NCI-H1417 (cell line): ENCODE measurements at places on chromosomes 6 and 20.

GRCh38 chr20:12207875-12208274 lies 290.2 kb downstream of the BTBD3 start:
- peak; percentile 15 for DNase-seq

- DNase-seq, result no peak
Measured at GRCh38 chr6:166242888-166243287, 65.3 kb downstream of the PRR18 start.

GRCh38 chr6:125918681-125919566 lies 37.6 kb upstream of the HINT3 start:
- DNase-seq, result no peak

GRCh38 chr6:123028263-123028662 lies 32.2 kb downstream of the CLVS2 start:
- no peak for DNase-seq

GRCh38 chr6:19694697-19695096 lies 142.5 kb upstream of the ID4 start:
- DNase-seq, result no peak

DNA sequence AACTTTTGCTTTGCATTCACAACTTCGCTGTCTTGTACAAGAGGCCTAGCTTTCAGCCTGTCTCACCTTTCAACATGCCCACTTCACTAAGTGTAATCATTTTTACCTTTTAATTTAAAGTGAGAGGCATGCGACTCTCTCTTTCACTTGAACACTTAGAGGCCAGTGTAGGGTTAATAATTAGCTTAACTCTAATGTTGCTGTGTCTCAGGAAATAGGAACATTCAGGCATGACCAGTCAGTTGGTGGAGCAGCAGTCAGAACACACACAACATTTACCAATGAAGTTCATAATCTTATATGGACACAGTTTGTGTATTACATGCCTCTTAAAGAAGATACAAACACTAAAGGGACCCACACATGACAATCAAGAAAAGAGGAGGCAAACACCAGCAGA lies 47.6 kb downstream of the HTR1B start:
- DNase-seq, result no peak

DNA sequence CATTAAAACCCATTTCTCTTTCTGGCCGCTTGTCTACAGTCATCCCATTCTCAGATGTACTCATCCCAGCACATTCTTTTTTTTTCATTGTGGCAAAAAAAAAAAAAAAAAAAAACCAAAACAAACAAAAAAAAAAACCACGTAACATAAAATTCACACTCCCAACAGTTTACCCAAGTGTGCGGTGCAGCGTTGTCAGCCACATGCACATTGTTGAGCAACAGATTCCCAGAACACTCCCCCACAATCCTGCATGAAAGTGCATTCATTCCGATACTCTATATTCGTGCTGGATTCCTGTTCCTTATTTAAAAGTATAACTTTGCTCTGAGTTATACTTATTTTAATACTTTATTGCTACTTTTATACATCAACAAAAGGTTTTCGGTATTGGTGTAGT lies 96.0 kb downstream of the SASH1 start:
- no peak for DNase-seq

DNA sequence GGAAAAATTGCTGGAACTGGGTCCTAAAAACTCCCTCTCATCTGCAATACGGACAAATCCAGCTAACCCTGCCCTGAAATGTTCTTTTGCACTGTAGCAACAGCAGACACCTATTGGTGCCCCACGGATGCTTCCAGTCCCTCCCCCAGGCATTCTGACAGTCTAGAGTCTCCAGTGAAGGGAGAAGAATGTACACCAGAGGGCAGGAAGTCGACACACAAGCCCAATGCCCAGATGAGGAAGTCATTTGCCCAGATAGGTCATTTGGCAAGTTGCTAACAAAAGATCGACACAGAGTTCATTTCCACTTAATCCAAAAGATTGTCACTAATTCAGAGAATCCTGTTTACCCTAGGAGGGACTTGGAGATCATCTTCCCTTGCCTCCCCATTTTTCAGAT lies 293.0 kb upstream of the PRDM1 start:
- DNase-seq, result no peak

DNA sequence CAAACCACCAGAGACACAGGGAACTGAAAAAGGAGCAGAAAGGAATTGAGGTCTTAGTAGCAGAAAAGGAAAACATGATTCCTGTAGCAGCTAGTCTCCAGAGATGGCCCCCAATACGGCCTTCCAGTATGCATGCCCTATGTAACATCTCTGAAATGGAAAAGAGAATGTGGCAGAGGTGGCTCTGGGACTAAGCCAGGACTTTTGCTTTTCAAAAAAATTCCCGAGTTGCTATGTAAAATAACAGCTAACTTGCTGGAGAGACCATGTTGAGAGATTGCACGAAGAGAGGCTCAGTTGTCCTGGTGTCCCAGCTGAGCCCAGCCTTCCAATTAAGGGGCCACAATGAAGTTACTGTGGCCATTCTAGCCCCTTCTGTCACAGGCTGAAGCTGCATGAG lies 27.7 kb downstream of the IL20RA start:
- no peak for DNase-seq

- DNase-seq, result no peak
Measured at GRCh38 chr20:2602746-2603145, 49.7 kb upstream of the NOP56 start.

DNA sequence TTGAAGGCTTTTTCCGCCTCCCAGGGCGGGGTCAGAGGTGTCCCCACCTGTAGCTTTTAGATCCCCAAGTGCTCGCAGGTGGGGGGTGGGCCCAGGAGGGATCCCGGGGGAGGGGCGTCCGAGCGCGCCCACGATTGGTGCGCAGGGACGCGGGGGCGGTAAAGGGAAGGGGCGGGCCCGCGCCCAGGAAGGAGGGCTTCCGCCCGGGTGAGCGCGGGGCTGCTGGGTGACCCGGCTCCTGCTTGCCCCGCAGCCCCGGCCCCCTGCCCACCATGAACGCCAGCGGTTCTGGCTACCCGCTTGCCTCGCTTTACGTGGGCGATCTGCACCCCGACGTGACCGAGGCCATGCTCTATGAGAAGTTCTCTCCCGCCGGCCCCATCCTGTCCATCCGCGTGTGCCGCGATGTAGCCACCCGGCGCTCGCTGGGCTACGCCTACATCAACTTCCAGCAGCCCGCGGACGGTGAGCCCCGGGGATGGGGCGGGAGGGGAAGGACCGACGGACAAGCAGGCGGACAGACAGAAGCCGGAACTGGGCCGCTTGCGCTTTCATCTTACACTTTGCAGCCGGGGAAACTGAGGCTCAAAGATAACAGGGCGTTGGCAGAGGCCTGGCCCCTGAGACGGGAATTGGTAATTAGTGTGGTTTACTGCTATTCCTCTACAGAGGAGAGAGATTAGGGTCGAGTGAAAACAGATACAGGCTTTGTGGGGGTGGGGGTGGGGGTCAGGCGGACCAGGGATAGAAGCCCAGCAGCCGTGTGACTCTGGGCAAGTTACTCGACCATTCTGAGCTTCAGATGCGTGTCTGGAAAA lies at the start of gene PABPC1L:
PABPC1L (plus strand) TSS at position 189 of the 818 bp plus-strand sequence; CDS start at position 273, 84 bp downstream.
- peak; percentile 90 for DNase-seq

DNA sequence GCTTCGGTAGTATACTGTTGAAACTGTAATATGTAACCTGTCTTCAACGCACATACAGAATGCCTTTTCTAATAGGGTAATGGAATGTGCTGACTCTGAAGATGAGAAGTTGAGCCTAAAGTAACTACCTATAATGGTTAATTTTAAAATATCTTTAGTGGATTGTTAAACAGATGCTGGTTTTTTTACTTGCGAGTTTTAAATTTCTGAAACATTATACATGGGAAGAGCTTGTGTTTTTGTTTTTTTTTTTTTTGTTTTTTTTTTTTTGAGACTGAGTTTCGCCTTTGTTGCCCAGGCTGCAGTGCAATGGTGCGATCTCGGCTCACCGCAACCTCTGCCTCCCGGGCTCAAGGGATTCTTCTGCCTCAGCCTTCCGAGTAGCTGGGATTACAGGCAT lies 166.9 kb downstream of the JARID2 start:
- DNase-seq, result no peak

DNA sequence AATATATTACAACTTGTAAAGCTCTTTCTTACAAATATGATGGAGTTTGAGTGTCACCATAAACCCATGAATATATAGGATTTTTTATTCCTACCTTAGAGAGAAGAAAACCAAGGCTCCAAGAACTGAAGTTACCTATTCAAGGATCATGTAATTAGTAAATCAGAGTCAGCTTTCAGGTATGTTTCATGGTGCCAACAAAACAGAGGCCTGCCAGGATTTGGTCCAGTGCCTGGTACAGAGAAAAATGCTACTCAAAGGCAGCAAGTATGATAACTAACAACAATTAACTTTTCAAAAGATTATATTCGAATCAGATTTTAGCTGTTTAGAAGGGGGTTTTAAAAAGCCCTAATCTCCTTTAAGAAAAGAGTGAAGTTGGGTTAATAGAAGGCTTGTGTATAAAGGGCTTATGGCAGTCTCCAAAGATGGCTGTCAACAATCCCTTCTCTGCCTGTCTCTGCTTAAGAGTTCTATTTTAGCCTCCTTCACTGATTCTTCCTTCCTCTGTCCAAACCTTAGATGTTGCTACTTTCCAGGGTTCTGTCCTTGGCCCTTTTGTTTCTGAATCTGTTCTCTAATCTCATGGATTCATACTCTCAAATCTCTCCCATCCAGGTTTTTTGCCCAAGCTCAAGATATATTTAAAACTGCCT lies 7.8 kb downstream of the MAP3K7 start:
- DNase-seq, result no peak

DNA sequence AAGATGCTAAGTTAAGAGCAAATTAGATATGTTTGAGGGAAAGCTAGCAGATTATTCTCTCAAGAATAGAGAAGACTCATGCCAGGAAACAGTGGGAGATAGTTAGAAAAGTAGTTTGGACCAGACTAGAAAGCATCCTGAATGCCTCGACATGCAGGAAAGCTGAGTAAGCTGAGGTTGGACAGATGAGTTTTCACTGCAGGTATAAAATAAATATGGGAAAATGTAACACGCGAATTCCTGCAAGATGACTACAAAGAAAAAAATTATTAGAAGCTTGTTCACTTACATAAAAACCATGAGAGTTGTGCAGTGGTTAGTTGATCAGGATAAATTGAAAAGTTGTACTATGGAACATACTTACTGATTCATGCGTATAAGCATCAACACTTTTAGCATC lies 484.2 kb upstream of the MANEA start:
- no peak for DNase-seq

- no peak for DNase-seq
Measured at GRCh38 chr6:16106991-16107787, 21.7 kb upstream of the MYLIP start.

- peak; percentile 60 for DNase-seq
Measured at GRCh38 chr20:44092551-44093248, 94.3 kb downstream of the JPH2 start.

DNA sequence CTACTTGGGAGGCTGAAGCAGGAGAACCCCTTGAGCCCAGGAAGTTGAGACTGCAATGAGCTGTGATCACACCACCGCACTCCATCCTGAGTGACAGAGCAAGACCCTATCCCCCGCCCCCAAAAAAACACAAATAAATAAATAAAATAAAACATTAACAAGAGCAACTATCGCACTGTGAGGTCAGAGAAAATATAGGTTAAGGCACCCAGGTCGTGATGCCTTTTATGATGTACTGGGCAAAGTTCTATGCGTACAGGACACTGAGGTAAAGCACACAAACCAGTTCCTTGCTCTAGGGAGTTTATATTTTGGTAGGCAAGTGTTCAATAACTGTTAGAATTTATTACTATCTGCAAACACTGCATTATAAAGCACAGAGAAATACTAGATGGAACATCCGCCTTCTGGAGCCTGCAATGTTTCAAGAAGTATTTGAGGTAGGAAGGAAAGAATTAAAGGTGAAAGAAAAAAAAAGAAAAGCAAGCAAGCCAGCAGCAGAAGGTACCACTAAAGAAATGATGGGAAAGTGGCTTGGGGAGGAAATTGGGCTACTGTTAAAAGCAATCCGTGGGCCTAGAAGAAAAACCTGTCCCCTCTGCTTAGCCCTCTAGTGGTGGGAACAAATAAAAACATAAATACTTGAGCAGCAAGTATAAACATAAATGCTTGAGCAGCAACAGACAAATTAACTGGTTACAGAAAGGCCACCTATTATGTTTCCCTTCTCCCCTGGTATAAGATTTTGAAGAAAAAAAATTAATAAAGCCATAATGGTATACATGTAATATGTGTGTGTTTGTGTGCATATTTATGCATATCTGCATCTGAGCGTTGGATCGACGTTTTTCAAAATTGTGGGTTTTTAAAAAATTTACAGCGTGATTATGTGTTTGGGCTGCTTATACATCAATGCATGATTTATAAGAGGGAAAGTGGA lies 128.0 kb downstream of the PHACTR1 start:
- peak; percentile 7 for DNase-seq

GRCh38 chr6:100768816-100769351 lies 112.2 kb downstream of the ASCC3 start:
- DNase-seq, result no peak

DNA sequence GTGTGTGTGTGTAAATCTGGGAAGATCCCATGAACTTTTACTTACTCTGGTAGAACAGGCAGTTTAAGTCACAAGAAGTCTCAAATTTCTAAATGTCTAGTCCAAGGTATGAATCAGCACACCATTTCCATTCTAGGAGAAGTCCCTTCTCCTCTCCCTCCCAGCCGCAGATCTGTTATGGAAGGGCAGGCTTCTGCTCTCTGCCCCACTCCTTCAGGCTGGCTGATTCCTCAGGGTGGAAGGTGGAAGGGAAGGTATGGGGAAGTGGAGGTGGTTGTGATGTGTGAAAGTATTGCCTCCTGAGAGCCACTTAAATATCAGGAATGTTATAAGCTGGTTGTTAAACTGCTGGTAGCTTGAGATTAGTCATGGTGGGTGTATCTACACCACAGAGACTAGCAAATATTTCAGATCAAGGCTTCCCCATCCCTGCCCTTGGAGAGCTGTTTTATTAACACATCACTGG lies 44.5 kb upstream of the LAMA4 start:
- DNase-seq, result no peak

DNA sequence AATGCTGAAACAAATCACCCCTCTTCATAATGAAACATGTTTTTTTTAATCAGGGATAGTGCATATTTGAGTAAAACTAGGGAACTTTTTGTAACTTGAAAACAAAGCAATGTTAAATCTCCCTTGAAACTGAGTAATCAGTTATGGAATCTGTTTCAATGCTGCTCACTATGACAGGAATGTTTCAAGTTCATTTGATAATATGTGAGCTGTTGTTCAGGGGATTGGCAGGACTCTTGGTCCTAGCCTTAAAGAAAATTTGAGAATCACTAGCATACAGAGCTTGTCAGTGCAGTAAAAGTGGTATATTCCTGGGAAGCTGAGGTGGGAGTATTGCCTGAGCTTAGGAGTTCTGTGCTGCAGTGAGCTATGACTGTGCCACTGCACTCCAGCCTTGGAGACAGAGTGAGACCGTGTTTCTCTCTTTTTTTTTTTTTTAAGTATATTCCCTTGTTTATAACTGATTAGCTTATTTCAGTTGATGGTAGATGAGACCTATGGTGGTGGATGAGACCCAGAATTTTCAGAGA lies 21.6 kb upstream of the CALHM6 start:
- DNase-seq, result no peak

DNA sequence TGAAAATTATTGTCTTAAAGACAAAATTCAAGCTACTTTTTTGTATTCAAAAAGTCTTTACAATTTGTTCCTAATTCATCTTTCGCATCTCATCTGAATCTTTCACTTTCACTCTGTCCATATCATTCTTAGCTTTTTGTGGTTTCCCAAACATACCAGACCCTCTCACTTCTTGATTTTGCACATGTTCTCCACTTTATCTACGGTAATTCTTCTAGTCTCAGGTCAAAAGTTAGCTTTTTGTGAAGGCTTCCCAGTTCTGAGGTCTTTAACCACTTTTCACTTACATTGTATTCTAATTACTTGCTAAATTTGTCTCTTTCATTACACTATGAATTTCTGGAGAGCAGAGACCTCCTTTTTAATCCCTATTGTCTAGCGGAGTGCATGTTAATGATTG lies 34.6 kb upstream of the EPHA7 start:
- DNase-seq, result no peak
